Spleen (tissue), 13 donors: ENCODE measurements at places on chromosomes 2 and 18. TPM values are rescaled to one million over a fixed set of nuclear protein-coding genes. Genes with fewer than 3 reads are reported as not detected.
A peak's percentile ranks its signal among the peaks of the same experiment; 100 is the strongest.

Gene TMEM182
- 4.7 TPM for total RNA-seq

Gene ZNF804A
- 0.40 TPM for total RNA-seq

Gene CFAP53
- total RNA-seq, result 0.44 TPM

Gene GNLY
- total RNA-seq, result 48.2 TPM

GRCh38 chr2:59922450-59922849 is 631.0 kb downstream of the BCL11A start:
- DNase-seq, result no peak
- no peaks in the 10 kb centered on the region for H3K27me3 ChIP-seq
- no peak overlapping the region for H3K27ac ChIP-seq

DNA sequence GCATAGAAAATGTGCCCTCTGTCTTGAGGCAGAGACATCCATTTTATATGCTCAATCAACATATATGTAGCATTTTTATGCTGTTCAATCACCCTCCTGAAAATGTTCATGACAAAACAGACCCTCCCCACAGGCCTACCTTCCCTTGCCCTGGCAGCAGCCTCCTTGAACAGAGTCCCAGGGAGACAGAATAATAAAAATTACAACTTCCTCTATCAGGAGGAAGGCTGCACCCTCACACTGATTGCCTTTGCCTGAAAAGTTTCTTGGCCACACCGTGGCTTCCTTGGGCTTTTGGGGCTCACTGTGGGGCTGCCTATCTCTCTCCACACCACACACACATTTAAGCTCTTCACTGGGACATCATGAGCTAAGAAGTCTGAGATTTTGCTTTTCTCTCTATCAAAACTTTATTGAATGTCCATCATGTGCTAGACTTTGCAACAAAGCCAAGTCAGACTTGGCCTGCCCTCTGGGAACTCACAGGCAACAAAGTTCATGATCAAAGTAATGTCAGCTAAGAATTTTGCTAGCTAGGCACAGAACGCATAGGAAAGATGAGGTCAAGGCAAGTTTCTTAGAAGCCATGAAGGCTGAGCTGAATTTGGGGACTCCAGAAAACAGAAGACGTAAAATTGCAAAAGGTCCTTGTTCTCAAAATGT is 101.6 kb downstream of the BCL2L11 start:
- H3K4me1 ChIP-seq, result peaks cover 10% of the 10 kb centered on the region
- no peak overlapping the region for H3K27ac ChIP-seq
- no peak overlapping the region for H3K4me3 ChIP-seq

DNA sequence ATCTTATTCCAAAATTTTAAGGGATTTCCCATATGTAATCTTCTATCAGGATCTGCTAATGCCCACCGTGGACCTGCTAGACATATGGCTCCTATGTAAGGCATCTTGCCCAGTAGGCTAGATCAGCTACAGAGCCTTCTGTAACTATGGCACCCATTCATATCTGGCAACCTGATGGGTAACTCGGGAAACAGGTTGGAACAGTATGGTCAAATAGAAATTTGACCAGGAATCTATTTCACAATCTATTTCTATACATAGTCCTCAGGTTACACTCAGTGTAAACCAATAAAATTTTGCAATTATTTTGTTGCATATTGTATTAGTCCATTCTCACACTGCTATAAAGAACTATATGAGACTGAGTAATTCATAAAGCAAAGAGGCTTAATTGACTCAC is 93.3 kb downstream of the ST6GAL2 start:
- no peaks in the 10 kb centered on the region for H3K27me3 ChIP-seq
- H3K36me3 ChIP-seq, result no peaks in the 10 kb centered on the region
- no peak overlapping the region for H3K27ac ChIP-seq
- no peaks in the 10 kb centered on the region for H3K4me1 ChIP-seq
- no peak for DNase-seq

- H3K36me3 ChIP-seq, result peaks cover 32% of the 10 kb centered on the region
- H3K27ac ChIP-seq, result no peak overlapping the region
- DNase-seq, result no peak
- no peaks in the 10 kb centered on the region for H3K27me3 ChIP-seq
These were observed 25.6 kb downstream of the GPR155 start for GRCh38 chr2:174461221-174461620.

DNA sequence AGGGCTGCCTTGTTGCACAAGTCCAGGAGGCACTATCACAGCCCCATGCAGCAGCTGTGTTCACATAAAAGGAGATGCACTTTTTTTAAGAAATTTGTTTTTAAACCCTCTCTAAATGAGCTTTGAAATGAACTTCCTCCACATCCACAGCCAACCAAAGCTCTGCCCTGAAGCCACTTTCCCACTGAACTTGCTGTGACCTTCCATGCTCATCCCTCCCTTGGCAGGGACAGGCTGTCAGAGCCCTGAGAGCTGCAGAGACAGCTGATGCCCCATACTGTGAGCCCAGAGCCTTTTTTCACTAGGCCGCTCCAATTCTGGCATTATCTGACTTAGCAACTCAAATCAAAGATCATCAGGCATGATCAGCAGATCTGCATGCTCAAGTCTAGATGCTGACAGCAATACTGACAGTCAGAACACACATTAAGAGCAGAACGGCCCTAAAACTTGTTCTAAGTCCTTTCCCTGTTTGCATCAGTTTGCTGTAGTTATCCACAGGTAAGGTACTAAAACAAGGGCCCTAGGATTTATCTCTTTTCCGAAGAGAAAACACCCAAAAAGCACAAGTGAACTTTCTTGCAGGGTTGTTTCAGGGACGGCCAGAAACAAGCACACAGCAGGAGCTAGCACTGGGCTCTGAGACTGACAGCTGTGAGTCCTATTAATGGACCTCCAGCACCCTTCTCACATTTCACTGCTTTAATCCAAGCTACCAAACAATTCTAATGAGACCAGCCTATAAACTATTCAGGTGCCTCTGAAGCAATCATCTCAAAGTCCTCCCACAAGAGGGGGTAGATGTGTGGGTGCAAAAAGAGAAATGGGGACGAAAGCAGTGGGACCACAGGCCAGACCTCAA is 34.9 kb downstream of the RNU4ATAC start:
- no peaks in the 10 kb centered on the region for H3K36me3 ChIP-seq
- no peaks in the 10 kb centered on the region for H3K27me3 ChIP-seq
- DNase-seq, result no peak
- H3K4me1 ChIP-seq, result peaks cover 23% of the 10 kb centered on the region
- H3K27ac ChIP-seq, result no peak overlapping the region

DNA sequence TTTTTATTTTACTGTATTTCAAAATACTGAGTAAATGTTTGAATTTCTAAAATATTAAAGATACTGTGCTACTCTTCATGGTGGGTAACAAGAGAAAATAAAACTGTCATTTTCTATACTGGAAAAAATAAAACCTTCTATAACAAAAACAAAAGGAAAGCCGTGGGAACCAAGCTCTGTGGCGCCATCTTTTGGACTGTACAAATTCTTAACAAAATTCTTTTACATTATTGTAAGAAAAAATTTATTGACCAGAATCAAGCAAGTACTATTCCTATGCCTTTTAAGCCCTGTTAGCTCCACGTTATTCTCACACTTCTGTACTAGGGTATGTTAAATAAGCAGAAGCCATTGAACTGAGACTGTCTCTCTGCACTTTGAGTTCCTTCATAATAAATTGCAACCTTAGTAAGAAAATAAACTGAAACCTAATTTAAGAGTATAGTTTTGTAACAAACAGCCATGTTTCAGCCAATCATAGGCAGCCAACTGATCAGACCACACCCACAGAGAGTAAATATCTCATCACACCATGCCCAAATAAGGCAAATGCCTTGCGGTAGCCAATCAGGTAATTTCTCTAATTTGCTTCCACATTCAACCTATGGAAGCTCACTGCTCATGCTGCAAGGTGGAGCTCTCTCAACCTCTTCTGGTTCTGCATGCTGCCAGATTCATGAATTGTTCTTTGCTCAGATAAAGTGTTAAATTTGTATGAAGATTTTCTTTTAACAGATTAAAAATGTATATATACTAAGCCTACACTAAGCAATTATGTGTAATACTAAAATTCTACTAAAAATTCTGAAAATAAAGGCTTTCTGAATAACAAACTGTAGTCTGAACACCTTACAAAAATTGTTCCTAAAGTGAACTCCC is 42.2 kb downstream of the HIBCH start:
- no peak overlapping the region for H3K27ac ChIP-seq
- no peaks in the 10 kb centered on the region for H3K27me3 ChIP-seq
- H3K36me3 ChIP-seq, result peaks cover 41% of the 10 kb centered on the region

- no peak overlapping the region for H3K4me3 ChIP-seq
- H3K27ac ChIP-seq, result no peak overlapping the region
- DNase-seq, result no peak
- no peaks in the 10 kb centered on the region for H3K36me3 ChIP-seq
- H3K27me3 ChIP-seq, result no peaks in the 10 kb centered on the region
These were observed 50.7 kb upstream of the HNRNPA3 start for GRCh38 chr2:177161741-177162460.

DNA sequence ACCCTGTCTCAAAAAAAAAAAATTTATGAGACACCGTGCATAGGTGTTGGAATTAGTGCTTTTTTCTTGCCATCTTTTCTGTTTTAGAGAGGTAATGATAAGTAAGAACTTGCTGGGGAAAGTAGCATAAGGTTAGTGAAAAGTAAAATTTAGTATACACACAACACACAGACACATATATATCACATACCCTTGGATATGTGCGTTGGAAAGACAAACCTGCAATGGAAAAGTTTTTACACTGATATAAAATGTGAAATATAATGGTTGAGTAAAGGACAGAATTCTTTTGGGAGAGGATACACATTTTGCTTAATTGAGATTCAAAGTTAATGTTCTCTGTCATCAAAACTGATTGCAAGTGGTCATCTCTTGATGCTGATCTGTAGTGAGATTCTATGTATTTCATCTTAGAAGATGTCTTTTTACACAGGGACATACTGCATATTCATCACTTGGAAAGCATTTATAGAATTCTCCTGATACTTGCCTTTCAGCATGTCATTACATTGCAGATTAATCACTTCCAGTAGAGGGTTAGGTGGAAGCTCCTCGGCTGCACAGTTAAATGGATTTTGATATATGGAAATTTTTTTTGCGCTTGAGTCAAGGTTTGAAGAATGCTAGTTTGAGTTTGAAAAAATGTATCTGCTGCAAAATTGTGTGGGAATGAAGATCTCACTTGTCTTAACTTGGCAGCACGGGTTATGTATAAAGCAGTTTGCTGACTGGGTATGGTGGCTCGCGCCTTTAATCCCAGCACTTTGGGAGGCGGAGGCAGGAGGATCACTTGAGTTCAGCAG is 13.5 kb downstream of the PPP1CB start:
- no peak overlapping the region for H3K27ac ChIP-seq
- no peak for DNase-seq
- H3K27me3 ChIP-seq, result no peaks in the 10 kb centered on the region
- H3K36me3 ChIP-seq, result peaks cover 19% of the 10 kb centered on the region

DNA sequence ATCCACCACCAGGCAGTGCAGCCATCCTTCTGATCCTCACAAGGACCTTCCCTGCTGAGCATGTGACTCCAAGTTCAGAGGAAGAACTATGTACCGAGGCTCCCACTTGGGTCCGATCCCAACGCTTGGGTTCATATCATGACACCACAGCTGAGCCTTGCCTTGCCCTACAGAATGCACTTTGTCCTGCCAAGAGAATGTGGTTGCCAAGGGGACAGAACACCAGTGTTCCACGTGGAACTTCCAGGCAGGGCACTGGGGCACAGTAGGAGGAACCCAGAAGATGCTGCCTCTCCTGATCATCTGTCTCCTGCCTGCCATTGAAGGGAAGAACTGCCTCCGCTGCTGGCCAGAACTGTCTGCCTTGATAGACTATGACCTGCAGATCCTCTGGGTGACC is at the start of gene TEX51:
TSS of gene TEX51 (plus strand) at position 255 of the 400 bp plus-strand sequence. CDS start at position 284, 29 bp downstream.
- DNase-seq, result peak; percentile 49
- H3K4me3 ChIP-seq, result no peak within 1 kb of the TSS
- H3K27me3 ChIP-seq, result peaks cover 9% of the 10 kb centered on the region
- H3K4me1 ChIP-seq, result no peaks in the 10 kb centered on the region
- H3K36me3 ChIP-seq, result no peaks in the 10 kb centered on the region

GRCh38 chr18:75070625-75071483 is 138.1 kb downstream of the PTGR3 start:
- H3K27me3 ChIP-seq, result no peaks in the 10 kb centered on the region
- H3K36me3 ChIP-seq, result peaks cover 1% of the 10 kb centered on the region
- peak overlapping the region; percentile 62 for H3K4me3 ChIP-seq
- DNase-seq, result peak; percentile 90
- peak overlapping the region; percentile 72 for H3K27ac ChIP-seq
- H3K4me1 ChIP-seq, result peaks cover 26% of the 10 kb centered on the region

GRCh38 chr18:51196118-51196810 is 1.2 kb downstream of the MEX3C start:
- no peaks in the 10 kb centered on the region for H3K27me3 ChIP-seq
- peak overlapping the region; percentile 98 for H3K27ac ChIP-seq
- H3K36me3 ChIP-seq, result no peaks in the 10 kb centered on the region
- H3K4me3 ChIP-seq, result peak overlapping the region; percentile 83
- peaks cover 55% of the 10 kb centered on the region for H3K4me1 ChIP-seq

GRCh38 chr2:197985029-197985638 is 180.7 kb downstream of the PLCL1 start:
- H3K27ac ChIP-seq, result no peak overlapping the region
- H3K4me1 ChIP-seq, result no peaks in the 10 kb centered on the region
- no peak for DNase-seq
- no peaks in the 10 kb centered on the region for H3K36me3 ChIP-seq
- H3K27me3 ChIP-seq, result no peaks in the 10 kb centered on the region

GRCh38 chr2:32663864-32664263 is 36.0 kb downstream of the TTC27 start:
- peaks cover 10% of the 10 kb centered on the region for H3K36me3 ChIP-seq
- H3K4me1 ChIP-seq, result no peaks in the 10 kb centered on the region
- H3K27ac ChIP-seq, result no peak overlapping the region
- no peaks in the 10 kb centered on the region for H3K27me3 ChIP-seq
- no peak for DNase-seq

- H3K4me3 ChIP-seq, result no peak overlapping the region
- H3K27ac ChIP-seq, result peak overlapping the region; percentile 33
- no peaks in the 10 kb centered on the region for H3K27me3 ChIP-seq
- H3K4me1 ChIP-seq, result peaks cover 13% of the 10 kb centered on the region
- no peak for DNase-seq
These were observed 80.8 kb upstream of the LCLAT1 start for GRCh38 chr2:30366199-30366691.

DNA sequence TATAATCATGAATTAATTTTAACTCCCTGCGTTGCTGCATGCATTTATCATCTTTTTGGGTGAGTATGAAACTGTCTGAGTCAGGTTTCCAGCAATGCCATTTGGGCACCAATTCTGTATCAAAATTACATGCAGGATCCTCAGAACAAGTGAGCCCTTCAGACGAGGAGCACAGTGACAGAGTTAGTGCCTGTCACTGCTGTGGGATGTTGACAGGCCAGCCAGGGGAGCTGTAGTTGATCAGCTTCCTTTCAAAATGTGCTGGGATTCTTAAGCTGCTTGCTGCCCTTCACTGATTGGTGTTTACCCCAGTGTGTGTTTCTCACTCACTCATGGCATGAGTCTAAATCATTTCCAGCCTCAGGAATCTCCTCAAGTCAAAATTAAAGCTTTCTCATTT is 109.2 kb downstream of the TPGS2 start:
- H3K27me3 ChIP-seq, result no peaks in the 10 kb centered on the region
- no peaks in the 10 kb centered on the region for H3K4me1 ChIP-seq
- H3K36me3 ChIP-seq, result no peaks in the 10 kb centered on the region
- no peak for DNase-seq
- no peak overlapping the region for H3K27ac ChIP-seq

- DNase-seq, result no peak
- H3K36me3 ChIP-seq, result no peaks in the 10 kb centered on the region
- no peaks in the 10 kb centered on the region for H3K4me1 ChIP-seq
- no peak overlapping the region for H3K4me3 ChIP-seq
These were observed 70.4 kb upstream of the TWIST2 start for GRCh38 chr2:238777369-238778067.
